ENCODE measurements at places on chromosomes 12 and 14. TPM values are rescaled to one million over a fixed set of nuclear protein-coding genes. Genes with fewer than 3 reads are reported as not detected.

GRCh38 chr14:90421632-90422020, 24.8 kb downstream of the CALM1 start:
- peaks cover 29% of the 10 kb centered on the region for H3K4me1 ChIP-seq
- H3K27ac ChIP-seq, result no peak overlapping the region
- DNase-seq, result no peak
- H3K4me3 ChIP-seq, result no peak overlapping the region
- no peaks in the 10 kb centered on the region for H3K27me3 ChIP-seq

DNA sequence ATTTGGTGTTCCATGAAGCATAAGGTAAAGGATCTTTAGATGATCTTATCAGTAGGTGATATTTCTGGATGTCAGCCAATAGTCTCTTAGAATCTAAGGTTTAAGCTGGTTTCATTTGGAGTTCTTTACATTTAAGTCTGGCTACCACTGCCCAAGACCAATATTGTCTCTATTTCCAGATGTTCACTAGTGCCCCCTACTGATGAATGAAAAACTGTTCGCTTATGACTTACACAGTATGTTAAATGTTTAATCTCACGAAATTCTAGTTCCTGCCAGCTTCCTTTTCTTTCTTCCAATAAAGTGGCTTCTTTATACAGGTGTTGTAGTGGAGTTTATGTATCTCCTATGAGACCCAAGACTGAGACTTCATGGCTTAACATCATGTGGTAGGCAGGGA, 31.8 kb upstream of the MIS18BP1 start:
- no peak for DNase-seq
- H3K27ac ChIP-seq, result no peak overlapping the region
- H3K27me3 ChIP-seq, result no peaks in the 10 kb centered on the region
- H3K4me3 ChIP-seq, result no peak overlapping the region
- no peaks in the 10 kb centered on the region for H3K4me1 ChIP-seq
- H3K36me3 ChIP-seq, result no peaks in the 10 kb centered on the region

DNA sequence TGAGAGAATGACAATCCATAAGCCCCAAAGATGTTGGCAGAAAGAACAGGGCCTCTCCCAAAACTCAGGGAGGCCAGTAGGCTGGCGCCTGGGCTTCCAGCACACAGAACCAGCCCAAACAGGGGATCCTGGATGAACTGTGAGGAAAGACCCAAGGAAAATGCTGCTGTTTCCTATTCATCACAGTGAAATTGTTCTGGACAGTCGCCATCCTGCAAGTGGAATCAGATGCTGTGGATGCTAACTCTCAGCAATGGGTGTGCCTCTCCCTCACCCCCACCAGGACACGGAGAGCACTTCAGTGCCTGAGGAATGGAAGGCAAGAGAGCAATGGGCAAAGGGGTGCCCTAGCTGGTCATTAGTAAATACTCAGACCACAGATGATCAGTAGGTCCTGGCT, 80.8 kb downstream of the ANO2 start:
- no peak for DNase-seq
- H3K27ac ChIP-seq, result no peak overlapping the region
- peaks cover 37% of the 10 kb centered on the region for H3K27me3 ChIP-seq
- no peaks in the 10 kb centered on the region for H3K36me3 ChIP-seq
- H3K4me3 ChIP-seq, result no peak overlapping the region

DNA sequence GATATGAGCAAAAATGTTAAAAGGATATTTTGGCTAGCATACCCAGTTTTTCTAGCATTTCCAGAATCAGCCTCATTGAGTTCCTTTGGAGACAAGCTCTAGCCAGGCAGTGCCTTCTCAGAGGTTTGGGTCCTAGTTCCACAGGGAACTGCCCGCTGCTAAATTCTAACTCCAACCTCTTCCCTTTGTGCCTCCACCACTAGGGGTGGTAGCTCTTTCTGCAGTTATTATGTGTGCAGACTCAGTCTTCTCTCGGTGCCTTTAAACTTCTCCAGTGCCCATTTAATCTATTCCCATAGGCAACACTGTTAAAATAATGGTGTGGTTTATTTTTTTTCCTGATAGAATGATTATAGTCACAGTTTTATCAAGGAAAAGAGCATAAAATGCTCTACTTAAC, 21.5 kb upstream of the SLC25A3 start:
- peak overlapping the region; percentile 30 for H3K27ac ChIP-seq
- peaks cover 7% of the 10 kb centered on the region for H3K4me1 ChIP-seq
- no peaks in the 10 kb centered on the region for H3K27me3 ChIP-seq
- H3K4me3 ChIP-seq, result no peak overlapping the region
- no peak for DNase-seq
- H3K36me3 ChIP-seq, result no peaks in the 10 kb centered on the region

DNA sequence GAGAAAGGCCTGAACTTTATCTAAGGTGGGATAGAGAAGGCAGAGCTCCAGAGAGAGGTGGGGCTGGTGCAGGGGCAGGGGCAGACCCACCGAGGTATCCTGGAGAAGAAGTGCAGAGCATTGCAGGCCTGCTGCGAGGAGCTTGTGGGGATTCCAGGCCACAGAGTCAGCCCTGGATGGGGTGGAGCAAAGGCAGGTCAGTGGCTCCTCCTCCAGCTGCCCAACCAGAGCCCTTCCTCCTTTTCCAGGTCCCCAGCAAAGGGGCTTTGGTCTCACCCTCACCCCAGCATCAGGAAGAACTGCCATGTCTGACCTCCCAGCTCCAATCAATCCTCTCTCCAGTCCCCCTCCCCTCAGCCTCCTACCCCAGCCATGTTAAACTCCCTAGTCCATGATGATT, 19.8 kb upstream of the ZNF740 start:
- no peak for DNase-seq
- no peaks in the 10 kb centered on the region for H3K27me3 ChIP-seq
- H3K4me3 ChIP-seq, result no peak overlapping the region
- H3K36me3 ChIP-seq, result peaks cover 12% of the 10 kb centered on the region
- no peak overlapping the region for H3K27ac ChIP-seq

- H3K4me3 ChIP-seq, result no peak overlapping the region
- DNase-seq, result no peak
- H3K36me3 ChIP-seq, result no peaks in the 10 kb centered on the region
- H3K27ac ChIP-seq, result peak overlapping the region; percentile 31
- H3K27me3 ChIP-seq, result no peaks in the 10 kb centered on the region
These were observed 15.1 kb upstream of the PPM1A start for GRCh38 chr14:60233891-60234290.

DNA sequence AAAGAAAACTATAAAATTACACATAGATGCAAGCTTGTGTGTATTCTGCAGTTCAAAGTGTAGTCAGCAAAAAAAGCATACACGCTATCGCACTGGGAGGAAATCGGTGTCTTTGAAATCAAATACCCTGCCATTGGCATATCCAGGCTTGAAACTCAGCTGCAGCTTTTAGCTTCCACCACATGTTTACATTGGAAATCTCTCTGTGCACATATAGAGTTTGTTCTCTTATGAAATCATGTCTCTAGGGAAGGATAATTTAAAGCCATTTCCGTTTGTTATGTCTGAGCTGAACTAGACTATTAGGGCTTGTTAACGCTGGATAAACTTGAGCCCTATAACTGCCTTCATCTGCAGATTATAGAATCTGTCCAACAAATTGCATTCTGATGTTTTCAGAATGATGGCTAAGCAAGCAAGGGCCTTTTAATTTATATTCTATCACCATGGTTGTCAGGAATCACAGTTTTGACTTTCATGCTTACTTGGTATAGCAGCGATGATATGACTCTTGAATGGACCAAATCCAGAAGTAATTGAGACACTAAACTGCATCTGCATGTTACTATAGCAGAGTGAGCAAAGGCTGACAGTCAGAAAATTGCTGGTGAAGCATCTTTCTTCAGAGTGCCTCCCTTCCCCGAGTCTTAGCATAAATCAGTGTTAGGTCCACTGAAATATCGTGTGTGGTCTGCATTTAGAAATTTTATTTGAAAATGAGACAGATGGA, 442.8 kb downstream of the ZFP36L1 start:
- no peak overlapping the region for H3K4me3 ChIP-seq
- no peaks in the 10 kb centered on the region for H3K27me3 ChIP-seq
- H3K36me3 ChIP-seq, result no peaks in the 10 kb centered on the region
- DNase-seq, result no peak
- no peak overlapping the region for H3K27ac ChIP-seq

- no peak overlapping the region for H3K27ac ChIP-seq
- DNase-seq, result no peak
- H3K4me3 ChIP-seq, result no peak overlapping the region
These were observed 1.5 kb upstream of the DIABLO start for GRCh38 chr12:122227341-122227740.

Gene PROX2
- not detected for total RNA-seq
